ENCODE measurements at places on chromosomes 4 and X.

GRCh38 chr4:52952540-52952939 is 90.4 kb downstream of the RASL11B start:
- no peak for DNase-seq

DNA sequence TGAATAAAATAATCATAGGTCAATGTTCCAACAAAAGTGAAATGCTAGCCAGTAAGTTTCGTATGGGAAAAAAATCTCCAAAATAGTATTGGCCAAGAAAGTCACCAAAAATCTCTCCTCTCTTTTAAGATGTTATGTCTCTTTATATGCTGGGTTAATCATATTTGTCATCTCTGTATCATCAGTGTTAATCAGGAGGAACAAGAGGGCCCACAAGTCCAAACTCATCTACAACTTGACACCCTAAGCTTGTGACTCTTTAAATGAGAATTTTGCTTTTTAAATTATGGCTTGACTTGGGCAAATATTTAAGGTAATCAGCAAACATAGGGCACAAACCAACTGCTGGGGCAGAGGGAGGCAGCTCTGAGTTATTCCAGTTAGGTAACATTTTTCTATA is 75.5 kb downstream of the AMMECR1 start:
- no peak for DNase-seq

DNA sequence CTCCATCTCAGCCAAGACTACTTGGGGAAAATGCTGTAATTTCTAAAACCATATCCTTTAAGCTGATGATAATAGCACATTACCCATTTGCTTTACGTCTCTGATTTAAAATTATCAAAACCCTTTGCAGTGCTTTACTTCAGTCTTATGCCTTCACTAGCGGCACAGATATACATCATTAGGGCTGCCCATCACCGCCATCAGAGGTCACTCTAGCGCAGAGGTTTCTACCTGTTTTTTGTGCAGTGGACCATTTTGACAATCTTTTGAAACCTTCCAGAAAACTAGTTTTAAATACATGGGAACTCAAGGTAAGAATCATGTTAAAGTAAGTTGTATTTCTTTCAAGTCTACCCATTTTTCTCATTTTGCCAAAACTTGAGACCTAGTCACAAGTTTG is 592.5 kb downstream of the PPARGC1A start:
- no peak for DNase-seq

DNA sequence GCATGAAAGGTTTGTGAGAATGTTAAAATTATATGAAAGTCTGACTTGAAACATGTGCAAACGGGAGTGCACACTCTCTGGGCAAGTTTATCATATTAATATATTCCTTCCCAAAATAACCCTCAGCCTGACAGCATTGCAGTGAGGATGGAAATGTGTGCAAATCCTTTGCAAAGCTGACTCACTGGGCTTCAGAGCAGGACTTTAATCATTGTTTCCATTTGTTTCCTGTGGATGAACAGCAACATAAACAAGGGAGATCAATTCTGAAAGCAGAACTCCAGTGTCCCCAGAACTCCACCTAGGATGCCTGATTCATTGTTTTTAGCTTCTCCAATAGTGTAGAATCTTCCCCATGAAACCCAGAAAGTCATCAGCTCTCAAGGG is 32.9 kb downstream of the SLC2A9 start:
- no peak for DNase-seq

- no peak for DNase-seq
Measured at GRCh38 chrX:307261-308111, 11.1 kb downstream of the GTPBP6 start.

- no peak for DNase-seq
Measured at GRCh38 chr4:19382993-19383756, 868.5 kb upstream of the SLIT2 start.

GRCh38 chrX:33171041-33171440 is 40.3 kb downstream of the DMD start:
- no peak for DNase-seq

DNA sequence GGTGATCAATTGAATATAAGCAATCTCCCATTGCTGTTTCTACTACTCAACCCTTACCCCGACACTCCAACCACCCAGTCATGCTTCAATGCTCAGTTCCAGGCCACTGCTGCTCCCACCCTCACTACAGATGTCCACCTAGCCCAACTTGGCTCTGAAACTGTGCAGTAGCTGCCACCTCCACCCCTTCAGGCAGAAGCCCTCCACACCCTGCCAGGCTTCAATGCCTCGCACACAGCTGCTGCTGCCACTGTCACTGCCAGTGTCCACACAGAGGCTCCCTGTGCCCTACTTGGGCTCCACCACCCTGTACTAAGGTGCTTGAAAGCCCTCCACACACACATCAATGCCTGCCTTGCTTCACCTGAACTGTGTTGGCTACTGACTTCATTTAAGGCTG is 34.6 kb downstream of the LAMTOR3 start:
- no peak for DNase-seq

GRCh38 chr4:101175896-101176676 is 171.2 kb downstream of the PPP3CA start:
- DNase-seq: no peak

- DNase-seq: no peak
Measured at GRCh38 chr4:94653095-94653649, 104.6 kb upstream of the BMPR1B start.

DNA sequence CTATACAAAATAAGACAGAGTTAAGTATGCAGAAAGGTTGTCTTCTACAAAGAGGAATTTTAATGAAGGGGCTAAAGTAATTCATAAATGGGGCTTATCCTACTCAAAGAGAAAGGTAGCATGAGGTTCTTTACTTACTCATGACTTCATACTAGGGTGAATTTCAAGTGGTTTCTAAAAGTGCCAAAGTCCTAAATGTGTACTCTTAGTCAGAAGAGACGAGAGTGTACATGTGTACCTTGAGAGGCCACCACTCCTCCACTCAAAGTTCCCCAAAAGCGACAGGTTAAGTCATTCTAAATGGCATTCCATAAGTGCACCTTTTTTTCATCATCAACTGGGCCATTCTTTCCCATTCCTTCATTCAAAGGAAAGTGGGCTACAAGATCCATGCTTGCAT is 21.9 kb downstream of the EDA2R start:
- DNase-seq: no peak

- no peak for DNase-seq
Measured at GRCh38 chr4:17206829-17207801, 304.8 kb downstream of the QDPR start.

Measured in activated naive CD4-positive, alpha-beta T cell (primary cell).